Fibroblast of lung (primary cell): ENCODE measurements at places on chromosomes 12 and 14. TPM values are rescaled to one million over a fixed set of nuclear protein-coding genes. Genes with fewer than 3 reads are reported as not detected.
A peak's percentile ranks its signal among the peaks of the same experiment; 100 is the strongest.

The RIPK3 gene
- 0.20 and 0.34 TPM in 2 replicates for polyA plus RNA-seq

The ARG2 gene
- 1.9 and 3.2 TPM in 2 replicates for polyA plus RNA-seq

The INHBC gene
- polyA plus RNA-seq, result 0.05 TPM in 1 of 2 replicates, not detected in the other

GRCh38 chr14:50741567-50741966, 73.5 kb upstream of the SAV1 start:
- peak; percentile 58 for DNase-seq

DNA sequence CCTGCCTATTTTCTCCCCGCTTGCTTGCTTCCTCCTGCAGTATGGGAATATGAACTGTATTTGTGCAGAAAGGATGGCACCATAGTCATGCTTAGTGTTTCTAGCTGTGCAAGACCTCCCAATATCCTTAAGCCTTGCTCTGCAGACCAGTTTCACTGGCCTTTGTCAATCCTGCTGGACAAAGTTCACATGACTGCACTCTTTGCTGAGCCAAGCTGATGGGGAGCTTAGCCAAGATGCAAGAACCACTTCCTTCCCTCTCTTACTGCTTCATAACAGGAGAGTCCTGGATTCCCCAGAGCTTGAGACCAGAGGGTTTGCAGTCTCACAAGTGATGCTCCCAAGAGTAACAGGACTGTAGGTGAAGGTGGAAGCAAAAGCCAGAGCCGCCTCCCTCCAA, 3.8 kb downstream of the ASIC1 start:
- DNase-seq, result no peak

GRCh38 chr12:70719672-70720420, 82.6 kb upstream of the PTPRB start:
- DNase-seq, result peak; percentile 53

- no peak for DNase-seq
Observed at GRCh38 chr12:53324113-53324778, 2.8 kb upstream of the AAAS start.

DNA sequence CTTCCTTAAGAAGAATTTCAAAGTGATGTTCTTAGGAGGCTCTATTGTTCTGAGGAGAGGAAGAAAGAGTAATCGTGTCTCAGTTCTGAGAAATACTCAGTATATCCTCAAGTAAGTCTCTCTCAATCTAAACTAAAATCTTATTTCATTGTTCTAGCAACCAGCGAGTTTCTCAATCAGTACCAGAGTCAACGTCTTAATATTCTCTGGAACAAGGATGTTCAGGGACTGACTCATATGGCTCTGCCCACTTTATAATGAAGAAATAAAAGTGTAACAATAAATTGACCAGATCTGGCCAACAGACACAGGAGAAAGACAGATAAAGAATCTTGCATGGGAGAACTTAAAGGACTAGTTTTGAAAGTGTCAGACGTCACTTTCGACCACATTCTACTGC, 469.8 kb upstream of the FLRT2 start:
- DNase-seq, result peak; percentile 7

GRCh38 chr12:75634244-75635222, 123.1 kb upstream of the KRR1 start:
- no peak for DNase-seq

- peak; percentile 54 for DNase-seq
Observed at GRCh38 chr12:31234955-31235867, 90.7 kb downstream of the SINHCAF start.
